Stimulated activated CD8-positive, alpha-beta memory T cell treated with anti-CD3 and anti-CD28 coated beads, Interleukin-7, amount 100 ng/mL, for 1 hour (primary cell): ENCODE measurements at places on chromosomes 3 and 15.

DNA sequence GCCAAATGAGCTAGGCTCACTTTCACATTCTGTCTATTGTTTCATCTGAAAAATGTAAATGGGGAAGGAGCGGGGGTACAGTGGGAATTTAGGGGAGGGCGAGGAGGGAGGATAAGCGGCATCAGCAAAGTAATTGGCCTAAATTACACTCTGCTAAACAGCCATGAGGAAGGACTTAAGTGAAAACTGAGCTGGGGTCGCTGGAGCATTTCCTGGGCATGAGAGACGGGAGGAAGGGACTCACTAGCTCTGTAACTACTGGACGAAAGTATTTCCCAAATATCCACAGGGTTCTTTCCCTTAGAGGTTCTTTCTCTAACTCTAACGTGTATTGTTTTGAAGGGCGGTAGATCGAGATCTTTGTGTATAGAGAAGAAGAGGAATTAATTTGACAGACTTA, 418.0 kb downstream of the SOX2 start:
- no peak for DNase-seq

DNA sequence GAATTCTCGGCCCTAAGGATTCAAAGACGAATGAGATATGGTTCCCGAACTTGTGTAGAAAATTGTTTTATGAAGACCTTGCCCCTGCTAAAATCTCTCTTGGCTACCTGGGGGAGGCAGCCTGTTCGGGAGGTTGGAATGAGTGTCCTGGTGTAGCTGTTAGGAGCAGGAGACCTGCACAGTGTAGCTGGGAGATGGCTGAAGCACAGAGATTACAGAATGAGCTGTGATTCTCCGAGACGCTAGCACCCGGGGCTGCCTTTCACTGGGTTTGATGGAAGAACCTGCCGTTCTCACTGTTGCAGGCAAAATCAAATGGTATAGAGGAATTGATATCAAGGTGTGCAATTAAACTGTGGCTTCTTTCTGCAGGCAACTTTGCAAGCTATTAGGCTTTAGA, 68.0 kb downstream of the TRAK1 start:
- no peak for DNase-seq

GRCh38 chr3:99319450-99319849, 318.9 kb upstream of the COL8A1 start:
- DNase-seq, result no peak

- no peak for DNase-seq
These were observed 271.5 kb downstream of the XXYLT1 start for GRCh38 chr3:194999491-194999890.

DNA sequence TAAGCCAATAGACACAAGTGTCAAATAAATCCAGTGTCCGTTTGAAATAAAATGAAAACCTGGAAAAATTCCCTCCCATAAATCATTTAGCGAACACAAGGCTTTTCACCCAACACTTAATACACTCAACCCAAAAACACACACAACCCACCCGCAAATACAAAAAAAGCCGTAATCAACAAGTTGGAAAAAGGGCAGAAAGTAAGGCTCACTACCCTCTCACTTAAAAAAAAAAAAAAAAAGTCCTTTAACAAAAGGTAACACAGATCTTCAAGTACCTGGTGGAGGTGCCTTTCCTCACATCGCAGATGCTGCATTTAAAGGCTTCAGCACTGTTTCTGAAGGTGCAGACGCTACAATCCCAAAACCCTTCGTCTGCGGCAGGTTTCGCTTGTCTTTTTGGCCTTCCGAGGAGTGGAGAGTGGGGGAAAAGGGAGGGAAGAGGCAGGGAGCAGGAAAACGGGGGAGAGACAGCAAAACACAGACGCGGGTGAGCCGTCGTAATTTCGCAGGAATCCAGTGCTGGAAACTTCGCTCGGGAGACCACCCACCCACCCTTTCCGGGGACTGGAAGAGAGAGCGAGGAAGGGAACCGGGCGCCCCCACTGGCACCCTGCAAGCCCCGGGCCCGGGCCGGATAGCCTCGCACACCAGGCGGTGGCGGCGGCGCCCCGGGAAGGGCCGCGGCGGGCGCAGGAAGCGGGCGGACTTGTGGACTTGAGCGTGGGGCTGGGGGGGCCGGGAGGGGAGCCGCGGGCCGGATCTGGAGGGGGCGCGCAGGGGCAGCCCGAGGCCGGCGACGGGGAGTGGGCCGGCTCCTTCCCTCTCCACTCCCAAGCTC, 401.8 kb downstream of the SHQ1 start:
- peak; percentile 10 for DNase-seq

DNA sequence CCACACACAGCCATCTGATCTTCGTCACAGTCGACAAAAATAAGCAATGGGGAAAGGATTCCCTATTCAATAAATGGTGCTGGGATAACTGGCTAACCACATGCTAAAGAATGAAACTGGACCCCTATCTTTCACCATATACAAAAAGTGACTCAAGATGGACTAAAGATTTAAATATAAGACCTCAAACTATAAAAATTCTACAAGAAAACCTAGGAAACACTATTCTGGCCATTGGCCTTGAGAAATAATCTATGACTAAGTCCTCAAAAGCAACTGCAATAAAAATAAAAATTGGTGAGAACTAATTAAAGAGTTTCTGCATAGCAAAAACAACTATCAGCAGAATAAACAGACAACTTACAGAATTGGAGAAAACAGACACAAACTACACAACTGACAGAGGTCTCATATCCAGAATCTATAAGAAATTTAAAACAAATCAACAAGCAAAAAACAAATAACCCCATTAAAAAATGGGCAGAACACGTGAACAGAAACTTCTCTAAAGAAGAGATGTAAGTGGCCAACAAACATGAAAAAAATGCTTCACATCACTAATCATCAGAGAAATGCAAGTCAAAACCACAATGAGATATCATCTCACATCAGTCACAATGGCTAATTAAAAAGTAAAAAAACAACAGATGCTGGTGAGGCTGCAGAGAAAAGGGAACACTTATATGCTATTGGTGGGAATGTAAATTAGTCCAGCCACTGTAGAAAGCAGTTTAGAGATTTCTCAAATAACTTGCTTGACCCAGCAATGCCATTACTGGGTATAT, 104.0 kb downstream of the NR1I2 start:
- no peak for DNase-seq

- no peak for DNase-seq
These were observed 26.9 kb upstream of the PLSCR2 start for GRCh38 chr3:146496251-146496650.

DNA sequence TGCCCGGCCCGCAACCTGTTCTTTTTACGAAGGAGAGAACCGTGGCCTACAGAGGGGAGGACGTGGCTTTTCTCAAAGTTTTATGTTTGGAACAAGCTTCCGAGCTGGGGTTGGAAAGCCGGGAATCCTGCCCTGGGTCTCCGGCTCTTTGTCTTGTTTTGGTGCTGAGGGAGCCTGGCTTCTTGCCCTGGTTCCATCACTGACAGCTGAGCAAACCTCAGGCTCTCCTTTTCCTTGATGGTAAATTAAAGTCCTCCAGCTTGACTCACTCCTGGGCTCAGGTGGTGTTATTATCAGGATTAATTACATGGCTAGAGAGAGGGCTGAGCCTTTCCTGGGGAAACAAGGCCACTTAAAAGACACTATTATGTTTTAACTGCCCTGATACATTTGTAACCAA, 289.5 kb upstream of the RGMA start:
- no peak for DNase-seq

DNA sequence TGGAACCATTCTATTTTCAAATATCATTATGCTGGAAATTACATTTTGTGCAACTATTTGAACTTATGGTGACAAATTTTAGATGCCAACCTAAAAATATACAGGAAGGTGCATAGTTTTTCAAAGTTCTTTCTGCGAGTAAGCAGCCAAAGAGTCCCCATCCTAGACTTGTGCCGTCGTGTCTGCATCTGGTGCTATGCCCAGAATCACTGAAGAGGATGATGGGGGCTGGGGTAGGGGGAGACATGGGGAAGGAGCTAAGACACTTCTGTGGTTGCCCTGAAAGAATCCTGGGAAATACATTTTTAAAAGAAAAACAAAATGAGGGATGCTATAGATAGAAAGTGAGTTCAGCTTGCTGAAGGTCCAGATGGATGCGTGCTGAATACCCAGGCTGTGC, 21.2 kb upstream of the FAM81A start:
- DNase-seq, result no peak

DNA sequence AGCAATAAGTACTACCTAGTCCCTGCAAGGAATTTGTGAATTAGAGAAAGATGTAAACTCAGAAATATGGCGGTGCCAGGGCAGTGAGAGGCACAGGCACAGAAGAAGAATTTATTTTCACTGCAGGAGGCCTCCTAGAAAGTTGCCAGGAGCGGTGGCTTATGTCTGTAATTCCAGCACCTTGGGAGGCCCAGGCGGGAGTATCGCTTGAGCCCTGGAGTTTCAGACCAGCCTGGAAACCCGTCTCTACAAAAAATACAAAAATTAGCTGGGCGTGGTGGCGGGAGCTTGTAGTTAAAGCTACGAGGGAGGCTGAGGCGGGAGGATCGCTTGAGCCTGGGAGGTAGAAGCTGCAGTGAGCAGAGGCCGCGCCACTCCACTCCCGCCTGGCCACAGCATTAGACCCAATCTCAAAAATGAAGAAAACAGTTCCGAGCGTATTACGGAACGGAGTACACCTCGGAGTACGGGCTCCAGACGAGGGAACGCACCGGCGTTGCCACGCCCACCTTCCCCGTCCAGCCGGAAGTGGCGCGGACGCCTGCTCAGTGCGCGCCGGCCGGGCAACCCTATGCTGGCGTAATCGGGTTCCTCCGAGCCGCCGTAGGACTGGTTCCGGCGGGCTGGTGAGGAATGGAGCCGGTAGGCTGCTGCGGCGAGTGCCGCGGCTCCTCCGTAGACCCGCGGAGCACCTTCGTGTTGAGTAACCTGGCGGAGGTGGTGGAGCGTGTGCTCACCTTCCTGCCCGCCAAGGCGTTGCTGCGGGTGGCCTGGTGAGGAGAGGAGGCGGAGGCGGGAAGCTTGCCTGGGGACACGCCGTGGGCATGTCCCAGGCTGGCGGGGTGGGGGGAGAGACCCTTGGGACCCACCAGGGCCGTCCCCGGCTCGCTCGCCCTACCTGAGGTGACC, at the start of gene FBXO22:
Gene FBXO22 (plus strand): TSS at position 548 of the 909 bp plus-strand sequence. CDS start 86 bp downstream, at position 634.
- peak; percentile 78 for DNase-seq

GRCh38 chr3:24867783-24868182, 373.1 kb upstream of the THRB start:
- DNase-seq, result no peak

GRCh38 chr3:89692601-89693000, 585.2 kb downstream of the EPHA3 start:
- DNase-seq, result no peak

GRCh38 chr3:50484722-50485121, 18.7 kb downstream of the CACNA2D2 start:
- DNase-seq, result no peak

DNA sequence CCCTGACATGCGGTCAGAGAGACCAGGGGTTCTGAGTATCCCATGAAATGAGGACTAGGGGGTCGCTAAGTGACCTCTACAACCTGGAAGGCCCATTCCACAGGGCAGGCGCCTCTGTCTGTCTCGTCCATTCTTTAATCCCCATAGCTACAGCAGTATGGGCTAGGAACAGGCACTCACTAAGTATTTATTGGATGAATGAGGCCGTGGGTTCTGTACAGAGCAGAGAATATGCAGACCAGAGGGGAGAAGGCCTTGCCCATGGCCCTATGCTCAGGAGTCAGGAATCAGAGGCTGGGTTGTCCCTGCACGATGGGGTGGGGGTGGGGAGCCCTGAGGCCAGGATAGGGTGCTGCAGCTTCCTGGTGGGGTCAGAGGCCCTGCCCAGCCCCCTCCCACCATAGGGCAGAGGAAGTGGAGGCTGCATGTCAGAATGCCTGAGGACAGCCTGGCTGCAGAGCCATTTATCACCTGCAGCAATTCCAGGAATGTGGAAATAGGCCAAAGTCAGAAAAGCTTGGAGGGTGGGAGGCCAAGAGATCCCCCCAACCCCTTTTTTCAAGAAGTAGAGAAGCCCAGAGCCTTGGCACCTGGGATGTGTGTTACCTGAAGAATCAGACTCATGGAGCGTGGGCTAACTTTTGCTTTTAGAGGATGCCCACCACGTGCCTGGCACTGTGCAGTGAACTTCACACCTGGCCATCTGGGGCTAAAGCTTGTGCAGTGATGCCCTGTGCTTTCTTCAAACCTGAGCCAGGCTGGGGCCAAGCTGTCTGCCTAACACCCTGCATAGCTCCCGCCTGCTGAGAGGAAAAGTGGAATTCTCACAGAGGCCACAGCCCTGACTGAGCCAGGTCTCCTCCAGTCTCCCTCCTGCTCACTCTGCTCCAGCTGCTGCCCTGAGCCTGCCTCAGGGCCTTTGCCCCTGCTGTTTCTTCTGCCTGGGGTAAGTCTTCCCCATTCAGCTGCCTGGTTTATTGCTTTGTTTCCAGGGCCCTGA, 109.4 kb downstream of the WNT7A start:
- no peak for DNase-seq

DNA sequence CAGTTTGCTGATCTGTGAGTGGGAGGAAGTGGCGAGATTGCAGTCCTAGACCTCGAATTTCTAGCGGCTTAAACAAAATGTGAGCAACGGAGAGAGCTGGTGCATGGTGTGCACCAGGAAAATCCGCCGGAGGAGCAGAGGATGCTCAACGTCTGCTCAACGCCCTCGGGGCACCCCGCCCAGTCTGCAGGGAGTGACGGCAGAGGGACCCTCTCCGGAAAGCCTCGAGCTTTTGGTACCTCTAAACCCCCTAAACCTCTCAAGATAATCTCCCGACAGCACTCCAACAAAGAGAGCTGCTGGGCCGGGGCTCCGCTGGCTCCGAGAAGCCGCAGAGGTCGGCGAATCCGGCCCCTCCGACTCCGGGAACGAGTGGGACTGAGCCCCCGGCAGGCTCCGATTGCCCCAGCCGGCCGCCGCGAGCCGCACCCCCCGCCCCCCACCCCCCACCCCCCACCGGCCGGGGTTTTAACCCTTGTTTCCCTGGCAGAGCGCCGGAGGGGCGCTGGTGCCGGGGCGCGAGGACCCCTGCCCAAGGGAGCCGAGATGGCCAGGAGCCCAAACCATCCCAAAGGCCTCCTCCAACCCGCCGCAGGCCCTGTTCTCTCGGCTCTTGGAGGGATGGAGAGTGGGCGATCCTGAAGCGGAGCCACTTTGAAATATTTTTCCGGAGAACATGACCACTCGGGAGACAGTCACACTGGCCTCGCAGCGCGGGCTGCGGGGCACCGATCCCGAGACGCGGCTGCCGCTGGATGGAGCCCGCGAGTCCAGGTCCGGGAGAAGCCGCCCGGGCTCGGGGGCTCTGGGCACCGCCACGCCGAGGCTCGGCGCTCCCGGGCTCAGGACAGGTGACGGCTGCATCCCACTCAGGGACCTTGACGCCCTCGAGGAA, 1.5 kb downstream of the MEGF11 start:
- DNase-seq, result peak; percentile 12

- no peak for DNase-seq
These were observed 2.7 kb downstream of the PDCD7 start for GRCh38 chr15:65130941-65131340.

GRCh38 chr3:143525408-143525807, 322.9 kb downstream of the SLC9A9 start:
- no peak for DNase-seq

- no peak for DNase-seq
These were observed 911 bp upstream of the AZI2 start for GRCh38 chr3:28349469-28350000.

DNA sequence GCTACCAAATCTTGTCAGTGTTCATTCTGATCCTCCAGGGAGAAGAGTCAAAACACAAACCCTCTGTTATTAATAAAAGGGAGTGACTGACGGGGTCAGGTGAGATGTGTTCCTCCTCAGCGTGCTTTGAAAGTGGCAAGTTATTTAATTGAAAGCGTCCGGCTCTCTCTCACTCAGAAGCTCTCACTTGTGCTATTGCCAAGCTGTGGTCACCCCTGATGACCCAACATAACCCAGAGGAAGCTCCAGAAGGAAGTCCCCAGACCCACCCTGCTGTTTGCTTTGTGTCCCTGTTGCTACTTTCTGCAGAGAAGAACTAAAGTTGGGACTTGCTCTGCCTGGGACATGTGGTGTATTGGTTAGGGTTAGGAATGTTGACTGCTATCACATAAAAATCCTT, 235.6 kb downstream of the EDEM1 start:
- no peak for DNase-seq
